ENCODE measurements at places on chromosomes 16 and 17.

GRCh38 chr16:86975445-86975844 lies 341.7 kb downstream of the C16orf95 start:
- DNase-seq, result no peak

DNA sequence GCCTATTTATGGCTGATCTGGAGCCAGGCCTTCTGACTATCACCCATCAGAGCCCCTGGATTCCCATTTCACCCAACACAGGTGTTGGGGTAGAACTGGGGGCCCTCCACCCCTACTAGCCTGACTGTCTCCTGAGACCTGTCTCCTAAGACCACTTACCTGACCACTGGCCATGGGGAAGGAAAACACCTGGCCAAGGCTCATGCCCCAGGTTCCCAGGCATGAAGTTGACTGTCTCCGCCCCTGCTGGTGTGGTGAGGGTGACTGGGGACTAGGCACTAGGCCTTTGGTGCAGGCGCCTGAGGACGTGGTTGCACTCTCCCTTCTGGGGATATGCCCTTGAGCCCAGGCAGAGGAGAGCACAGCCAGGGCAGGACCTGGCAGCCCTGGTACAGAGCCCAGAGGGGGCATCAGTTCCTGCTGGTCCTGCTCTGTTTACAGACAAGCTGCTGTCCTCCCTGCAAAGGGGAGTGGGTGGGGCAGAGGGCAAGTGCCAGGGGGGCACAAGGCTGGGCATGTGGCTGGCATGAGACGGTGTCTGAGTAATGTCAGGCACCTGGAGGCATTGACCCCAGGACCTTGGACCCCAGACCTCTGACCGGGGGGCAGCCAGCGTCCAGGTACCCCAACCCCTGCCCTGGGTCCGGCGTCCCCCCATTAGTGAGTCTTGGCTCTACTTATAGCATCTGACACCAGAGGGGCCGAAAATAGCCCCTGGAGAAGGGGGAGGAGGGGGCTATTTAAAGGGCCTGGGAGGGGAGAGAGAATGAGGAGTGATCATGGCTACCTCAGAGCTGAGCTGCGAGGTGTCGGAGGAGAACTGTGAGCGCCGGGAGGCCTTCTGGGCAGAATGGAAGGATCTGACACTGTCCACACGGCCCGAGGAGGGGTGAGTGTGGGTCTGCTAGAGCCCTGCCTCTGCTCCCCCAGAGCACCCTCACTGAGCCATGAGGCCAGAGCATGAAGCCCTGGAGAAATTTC lies at the start of gene TCAP:
Gene TCAP, plus strand, starts transcription at position 769 of the 981 bp plus-strand sequence. Its CDS starts 11 bp downstream, at position 780.
- no peak for DNase-seq

GRCh38 chr16:15033309-15033707 lies 22.6 kb downstream of the NTAN1 start:
- DNase-seq, result no peak

GRCh38 chr17:5121186-5121841 lies 5.5 kb downstream of the USP6 start:
- no peak for DNase-seq

DNA sequence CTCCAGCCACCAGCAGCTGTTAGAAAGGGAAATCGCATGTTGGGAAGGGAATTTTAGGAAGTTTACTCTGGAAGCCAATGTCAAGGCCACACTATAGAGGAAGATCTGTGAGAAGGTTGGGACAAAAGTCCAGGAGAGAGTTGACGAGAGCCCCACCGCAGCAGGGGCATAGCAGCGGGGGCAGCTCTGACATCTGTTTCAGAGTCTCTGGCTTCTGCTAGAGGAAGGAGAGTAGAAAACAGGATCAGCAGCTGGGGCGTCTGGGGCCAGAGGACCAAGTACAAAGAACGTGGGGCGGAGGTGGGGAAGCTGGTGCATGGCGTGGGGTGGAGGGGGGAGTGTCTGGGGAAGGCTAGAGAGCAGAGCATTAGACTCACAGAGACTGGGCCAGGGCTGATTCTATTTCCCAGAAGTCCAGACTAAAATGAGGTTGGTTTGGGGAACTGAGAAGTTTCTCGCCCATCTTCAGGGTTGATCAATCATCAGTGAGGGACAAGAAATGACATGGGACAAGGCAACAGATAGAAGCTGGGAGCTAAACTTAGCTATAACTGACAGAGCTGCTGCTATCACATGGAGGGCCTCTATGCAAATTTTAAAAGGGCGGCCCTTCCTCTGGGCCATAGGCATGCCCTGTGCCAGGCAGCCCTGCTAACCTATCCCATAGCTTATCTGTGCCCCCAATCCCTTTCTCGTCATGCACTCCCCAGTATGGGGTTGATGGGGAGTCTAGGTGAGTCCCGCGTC lies 1.2 kb downstream of the RABEP2 start:
- DNase-seq, result no peak

GRCh38 chr17:38441429-38442061 lies 13.3 kb downstream of the ARHGAP23 start:
- no peak for DNase-seq

GRCh38 chr16:88839745-88840599 lies 16.8 kb downstream of the GALNS start:
- DNase-seq, result no peak

DNA sequence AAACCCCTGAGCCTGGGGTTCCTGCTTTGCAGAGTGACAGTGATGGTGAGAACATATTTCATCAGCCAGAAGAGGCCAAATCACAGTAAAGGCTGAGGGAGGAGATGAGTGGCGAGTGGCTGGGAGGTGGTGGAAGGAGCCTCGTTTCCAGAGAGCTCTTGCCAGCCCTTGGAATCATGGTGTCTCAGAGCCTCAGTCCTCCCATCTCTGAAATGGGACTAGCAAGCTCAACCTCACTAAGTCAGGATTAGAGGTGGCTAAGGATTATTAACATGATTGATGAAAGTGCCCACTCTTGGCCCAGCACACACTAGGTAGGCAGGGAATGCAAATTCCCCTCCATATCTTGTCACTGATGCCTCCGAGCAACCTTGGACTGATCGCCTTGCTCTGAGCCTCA lies 43.0 kb downstream of the IL4R start:
- no peak for DNase-seq

Measured in NCI-H2171 (cell line).